Right renal cortex interstitium (tissue), 3 donors: ENCODE measurements at places on chromosomes 5 and 9.

DNA sequence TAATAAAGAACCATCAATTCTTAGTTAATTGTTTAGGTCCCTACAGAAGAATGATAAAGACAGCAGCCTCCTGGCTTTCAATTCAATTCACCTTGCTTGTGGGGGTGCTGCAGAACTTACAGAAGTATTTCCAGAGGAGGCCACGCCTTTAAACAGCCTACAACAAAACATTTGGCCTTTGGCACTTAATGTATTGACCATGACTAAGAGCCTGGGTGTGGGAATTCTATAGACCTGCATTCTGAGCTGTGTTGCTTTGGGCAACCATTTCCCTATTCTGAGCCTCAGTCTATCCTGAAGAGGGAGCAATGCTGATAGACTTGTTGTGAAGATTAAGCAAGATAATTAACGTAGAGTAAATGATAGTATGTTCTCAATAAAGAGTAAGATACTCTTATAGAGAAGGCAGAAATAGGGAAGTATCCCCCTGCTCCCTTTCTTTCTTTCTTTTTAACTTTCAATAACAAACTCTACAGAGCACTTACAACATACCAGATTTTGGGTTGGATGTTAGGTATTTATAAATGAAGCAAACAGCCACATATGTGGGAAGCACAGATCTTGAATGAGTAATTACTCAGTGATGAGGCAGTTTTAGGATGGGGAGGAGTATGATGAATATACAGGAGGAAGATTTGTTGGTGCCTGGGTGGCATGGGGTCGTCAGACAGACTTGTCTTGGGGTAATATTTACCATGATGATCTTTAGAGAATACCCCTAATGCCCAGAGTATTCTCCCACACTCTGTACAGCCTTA lies 28.4 kb downstream of the PAPPA start:
- no peak for DNase-seq

GRCh38 chr5:177435847-177436536 lies 9.5 kb downstream of the GRK6 start:
- no peak for DNase-seq

DNA sequence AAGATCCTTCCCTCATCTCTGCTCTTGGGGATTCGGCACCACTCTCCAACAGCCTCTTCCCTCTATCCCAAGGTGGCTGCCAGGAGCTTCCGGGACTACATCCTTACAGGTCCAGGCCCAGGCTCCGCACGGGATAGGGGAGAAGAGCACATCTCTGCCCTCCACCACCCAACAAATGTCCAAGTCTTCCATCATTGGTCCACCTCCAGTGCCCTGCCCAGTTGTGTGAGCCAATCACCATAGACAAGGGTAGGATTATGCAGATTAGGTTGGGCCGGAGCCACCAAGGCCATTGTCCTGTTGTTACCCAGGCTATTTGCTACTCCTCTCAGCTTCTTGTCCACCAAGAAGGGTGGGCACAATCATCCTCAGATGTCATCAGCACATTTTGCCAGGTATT lies 9.1 kb downstream of the UNC5A start:
- DNase-seq: no peak

- DNase-seq: no peak
Observed at GRCh38 chr9:20022410-20022809, 233.6 kb upstream of the SLC24A2 start.

DNA sequence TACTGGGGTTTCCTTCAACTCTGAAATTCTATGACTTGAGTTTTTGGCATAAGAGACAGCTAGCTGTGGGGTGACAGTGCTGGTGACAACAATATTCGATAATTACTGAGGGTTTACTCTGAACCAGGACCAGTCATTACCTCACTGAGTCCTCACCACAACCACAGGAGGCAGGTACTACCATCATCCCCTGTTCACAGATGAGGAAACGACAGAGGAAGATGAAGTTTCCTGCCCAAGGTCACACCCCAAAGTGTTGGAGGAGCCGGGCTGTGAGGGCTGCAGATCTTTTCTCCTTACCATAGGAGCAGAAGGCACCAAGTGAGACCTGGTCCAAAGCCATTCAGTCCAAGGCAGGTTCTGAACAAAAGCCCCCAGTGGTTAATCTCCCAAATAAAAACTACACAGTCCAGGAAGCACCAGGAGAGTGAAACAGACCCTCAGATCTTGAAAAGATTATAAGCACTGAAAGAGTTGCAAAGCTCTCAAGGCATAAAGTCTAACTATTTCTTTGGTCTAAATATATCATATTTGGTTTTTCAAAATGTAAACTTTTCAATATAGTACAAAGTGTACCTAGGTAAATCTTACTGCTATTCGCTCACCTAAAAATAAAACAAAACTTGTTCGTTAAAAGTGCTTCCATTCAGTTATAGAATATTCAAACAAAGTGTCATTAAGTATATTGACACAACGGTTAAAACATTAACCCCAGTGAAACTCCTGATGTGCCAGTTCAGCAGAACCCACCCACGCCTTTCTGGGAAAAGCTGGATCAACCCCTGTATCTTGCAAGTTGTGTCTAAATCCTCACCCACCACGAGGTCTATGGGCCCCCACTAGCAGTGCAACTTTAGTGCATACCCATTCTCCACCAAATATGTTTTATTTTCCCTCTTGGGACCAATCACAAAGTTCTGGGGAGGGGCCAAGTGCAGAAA lies 82.6 kb upstream of the EQTN start:
- DNase-seq: no peak

DNA sequence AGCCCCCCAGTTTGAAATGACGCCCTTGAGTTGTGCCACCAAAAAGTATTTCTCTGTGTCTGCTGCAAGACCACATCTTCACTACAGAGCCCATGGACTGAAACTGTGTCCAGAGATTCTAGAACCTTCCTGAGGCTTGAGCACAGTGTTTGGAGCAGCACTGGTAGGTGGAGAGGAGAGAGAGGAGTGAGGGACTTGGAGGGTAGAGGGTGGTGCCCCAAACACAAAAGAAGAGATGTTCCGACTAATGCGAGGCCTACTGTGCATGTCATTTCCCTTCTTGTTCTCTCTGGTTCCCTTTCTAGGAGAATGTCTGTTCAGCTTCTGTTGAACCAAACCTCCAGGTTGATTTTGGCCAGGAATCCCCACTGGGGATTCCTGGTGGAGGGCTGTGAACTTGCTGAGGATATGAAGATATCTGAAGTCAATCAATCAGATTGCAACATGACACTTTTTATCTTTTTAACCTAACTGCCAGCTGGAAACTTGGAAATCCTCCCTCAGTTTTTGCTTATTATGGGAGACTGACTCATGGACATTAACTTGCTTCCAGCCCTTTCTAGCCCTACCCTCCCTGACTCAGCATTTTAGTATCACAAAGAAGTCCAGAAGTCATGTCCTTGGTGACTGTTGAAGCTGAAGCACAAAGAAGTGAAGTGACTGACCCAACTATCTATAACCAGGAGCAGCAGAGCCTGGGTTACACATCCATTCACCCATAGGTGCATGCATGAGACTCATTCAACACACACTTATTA lies 154.5 kb downstream of the NR3C1 start:
- DNase-seq: no peak

DNA sequence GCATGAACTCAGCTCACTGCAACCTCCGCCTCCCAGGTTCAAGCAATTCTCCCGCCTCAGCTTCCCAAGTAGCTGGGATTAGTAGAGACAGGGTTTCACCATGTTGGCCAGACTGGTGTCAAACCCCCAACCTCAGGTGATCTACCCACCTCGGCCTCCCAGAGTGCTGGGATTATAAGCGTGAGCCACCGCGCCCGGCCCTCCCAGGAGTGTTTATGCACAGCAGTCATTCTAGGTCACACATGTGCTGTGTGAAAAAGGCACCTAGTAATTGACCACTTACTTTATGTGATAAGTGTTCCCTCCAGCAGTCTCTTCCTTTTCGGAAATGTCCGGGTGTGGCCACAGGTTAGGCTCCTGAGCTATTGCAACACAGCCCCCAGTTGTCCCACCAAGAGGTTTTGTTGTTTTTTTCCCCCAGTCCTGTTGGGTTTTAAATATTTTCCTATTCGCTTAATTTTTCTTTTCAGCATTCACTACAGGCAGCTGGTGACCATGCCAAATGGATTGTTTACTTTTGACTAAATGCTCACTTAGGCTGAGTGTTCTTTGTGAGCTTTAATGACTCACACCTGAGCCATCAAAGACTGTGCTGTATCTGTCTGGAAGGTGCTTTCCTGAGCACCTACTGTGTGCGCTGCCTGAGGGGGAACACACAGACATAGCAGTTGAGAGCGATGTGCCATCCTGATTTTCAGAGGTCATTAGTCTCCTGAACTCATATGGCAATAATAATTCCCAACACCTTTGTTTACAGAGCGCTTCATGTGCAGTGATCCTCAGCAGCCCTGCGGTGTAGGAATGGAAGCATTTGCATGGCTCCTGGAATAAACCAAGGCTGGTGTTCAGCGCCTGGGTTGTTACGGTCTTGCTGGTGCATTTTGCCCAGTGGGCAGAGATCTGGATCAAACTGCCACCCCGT lies 94.3 kb downstream of the MVB12B start:
- DNase-seq: no peak

DNA sequence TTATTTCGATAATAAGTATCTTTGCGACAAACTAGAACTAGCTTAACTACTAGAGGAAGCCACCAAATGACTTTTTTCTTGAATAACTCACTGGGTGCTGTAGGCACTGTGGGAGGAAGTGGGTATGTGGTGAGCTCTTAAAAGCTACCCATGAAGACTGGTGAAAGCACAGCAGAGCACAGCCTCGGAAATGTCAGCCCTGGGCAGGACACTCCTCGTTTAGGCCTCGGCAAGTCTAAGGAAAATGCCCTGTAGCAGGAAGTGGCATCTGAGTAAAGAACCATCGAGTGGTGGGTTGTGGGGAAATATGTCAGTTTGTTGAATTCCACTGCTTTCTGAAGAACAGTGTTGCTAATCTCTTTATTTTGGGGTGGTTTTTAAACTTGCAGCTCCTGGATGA lies 44.0 kb upstream of the NCS1 start:
- no peak for DNase-seq

- DNase-seq: no peak
Observed at GRCh38 chr5:147918899-147919298, 12.6 kb upstream of the C5orf46 start.

GRCh38 chr9:90579181-90579580 lies 63.4 kb downstream of the DIRAS2 start:
- DNase-seq: no peak

- no peak for DNase-seq
Observed at GRCh38 chr5:124262470-124262869, 484.0 kb downstream of the ZNF608 start.

DNA sequence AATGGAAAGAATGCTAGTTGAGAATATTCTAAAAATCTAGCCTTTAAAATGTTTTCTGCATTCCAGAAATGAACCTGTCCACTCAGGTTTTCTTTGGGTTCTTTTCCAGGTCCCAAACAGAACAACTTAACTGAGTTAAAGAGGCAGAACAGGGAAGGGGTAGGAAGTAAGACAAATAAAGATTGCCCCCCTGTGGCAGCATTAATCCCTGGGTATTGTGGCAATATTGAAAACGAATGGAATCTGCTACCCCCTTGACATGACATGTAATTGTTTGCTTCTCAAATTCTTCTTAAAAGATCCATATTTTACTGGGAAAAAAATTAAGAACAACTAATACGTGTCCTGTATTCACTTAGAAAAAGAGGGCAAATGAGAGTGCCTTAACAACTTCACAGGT lies 9.3 kb upstream of the RBM22 start:
- DNase-seq: no peak

GRCh38 chr5:33588654-33589372 lies 148.0 kb downstream of the TARS1 start:
- no peak for DNase-seq

- no peak for DNase-seq
Observed at GRCh38 chr5:122201365-122201764, 72.0 kb downstream of the ZNF474 start.

DNA sequence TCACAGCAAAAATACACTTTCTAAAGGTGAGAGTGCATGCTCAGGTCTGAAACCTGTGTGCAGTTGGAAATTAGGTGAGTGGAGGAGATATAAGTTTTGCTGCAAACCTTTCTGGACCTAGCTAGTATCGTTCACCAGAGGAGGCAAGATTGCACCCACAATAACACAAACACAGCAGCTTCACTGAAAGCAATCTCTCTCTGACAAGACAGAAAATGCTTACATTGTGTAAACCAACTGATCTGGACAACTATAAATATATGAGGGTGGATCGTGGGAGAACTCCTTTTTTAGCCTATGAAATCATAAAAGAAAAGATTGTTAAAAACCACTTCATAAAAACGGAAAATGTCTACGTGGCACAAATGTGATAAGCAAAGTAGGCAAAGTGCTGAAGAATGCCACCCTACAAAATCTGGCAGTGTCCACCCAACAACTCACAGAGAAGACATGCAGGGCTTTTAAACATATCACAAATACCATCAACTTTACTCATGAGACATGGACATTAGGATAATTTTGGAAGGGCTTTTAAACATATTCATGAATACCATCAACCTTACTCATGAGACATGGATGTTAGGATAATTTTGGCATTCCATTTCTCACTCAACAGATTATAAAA lies 134.3 kb downstream of the CDH18 start:
- DNase-seq: no peak

- DNase-seq: no peak
Observed at GRCh38 chr5:2657151-2657550, 94.3 kb downstream of the IRX2 start.

GRCh38 chr5:141685591-141685990 lies 3.6 kb upstream of the ARAP3 start:
- DNase-seq: no peak

- no peak for DNase-seq
Observed at GRCh38 chr9:87464992-87465378, 32.7 kb upstream of the DAPK1 start.

- DNase-seq: no peak
Observed at GRCh38 chr9:114287001-114287762, 35.7 kb upstream of the ORM1 start.

GRCh38 chr5:24804221-24804681 lies 159.5 kb upstream of the CDH10 start:
- DNase-seq: no peak

DNA sequence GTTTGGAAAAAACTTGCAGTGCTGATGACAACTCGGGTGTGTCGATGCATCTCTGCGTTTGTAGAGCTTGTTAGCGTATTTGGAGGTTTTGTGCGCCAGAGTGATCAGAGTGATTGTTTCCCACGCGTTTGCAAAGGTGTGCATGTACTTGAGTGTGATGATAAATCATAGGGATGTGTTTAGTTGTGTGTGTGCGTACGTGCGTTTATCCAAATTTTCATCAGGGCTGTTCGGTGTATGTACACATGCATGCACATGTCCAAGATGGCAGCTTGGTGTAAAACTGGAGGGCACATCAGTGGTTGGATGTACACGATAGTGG lies 248 bp upstream of the C1QTNF2 start:
- DNase-seq: no peak

DNA sequence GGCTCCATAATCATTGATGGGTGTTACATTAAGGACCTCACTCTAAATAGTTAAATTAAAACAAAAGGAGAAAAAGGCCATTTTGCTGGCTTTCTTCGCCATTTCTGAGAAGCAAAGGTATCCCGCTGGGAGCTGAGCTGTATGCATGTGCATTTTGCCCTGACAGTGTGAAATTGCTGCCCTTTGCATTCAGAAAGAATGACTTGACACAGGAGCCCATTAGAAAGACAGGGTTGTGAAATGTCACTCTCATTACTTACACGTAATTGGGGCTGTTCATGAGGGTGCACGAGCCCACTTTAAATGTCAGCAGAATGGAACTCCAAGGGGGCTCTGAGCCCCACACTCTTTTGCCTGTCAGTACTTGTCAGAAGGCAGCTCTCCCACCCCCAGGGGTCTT lies 85.0 kb downstream of the SEMA4D start:
- DNase-seq: no peak

GRCh38 chr5:115510145-115510645 lies 34.4 kb downstream of the FEM1C start:
- no peak for DNase-seq

- no peak for DNase-seq
Observed at GRCh38 chr9:108748776-108749175, 107.0 kb downstream of the ACTL7B start.
